Naive B cell (primary cell): ENCODE measurements at places on chromosomes 12 and 14.

DNA sequence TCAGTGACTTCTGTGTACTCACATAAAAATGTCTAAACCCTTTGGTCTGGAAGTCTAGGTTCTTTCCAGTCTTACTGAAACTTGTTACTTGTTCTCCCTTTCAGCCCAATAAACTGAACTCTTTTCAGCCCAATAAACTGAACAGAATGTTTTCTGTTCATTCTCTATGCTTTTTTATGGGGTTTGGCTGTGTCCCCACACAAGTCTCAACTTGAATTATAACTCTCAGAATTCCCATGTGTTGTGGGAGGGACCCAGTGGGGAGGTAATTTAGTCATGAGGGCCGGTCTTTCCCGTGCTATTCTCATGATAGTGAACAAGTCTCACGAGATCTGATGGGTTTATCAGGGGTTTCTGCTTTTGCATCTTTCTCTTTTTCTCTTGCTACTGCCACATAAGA, 15.0 kb upstream of the NEDD1 start:
- no peak for DNase-seq

DNA sequence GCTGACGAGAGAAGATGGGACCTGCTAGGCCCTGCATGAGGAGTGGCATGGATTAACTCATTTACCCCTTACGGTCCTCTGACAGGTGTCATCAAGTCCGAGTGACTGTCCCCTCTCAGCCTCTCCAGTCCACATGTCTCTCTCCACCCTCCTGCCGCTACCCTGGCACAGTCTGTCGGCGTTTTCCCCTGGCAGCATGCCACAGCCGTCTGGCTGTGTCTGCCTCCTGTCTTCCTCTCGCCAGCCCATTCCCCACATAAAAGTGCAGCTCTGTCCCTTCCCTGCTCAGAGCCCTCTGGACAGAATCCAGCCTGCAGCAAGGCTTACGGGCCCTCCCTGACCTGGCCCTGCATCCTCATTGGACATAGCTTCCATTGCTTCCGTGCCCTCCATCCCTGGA, 45.6 kb downstream of the UBE3B start:
- DNase-seq, result no peak

- no peak for DNase-seq
These were observed 182.3 kb downstream of the NTF3 start for GRCh38 chr12:5614256-5614655.

- DNase-seq, result no peak
These were observed 17.1 kb upstream of the MDM1 start for GRCh38 chr12:68349220-68349621.

GRCh38 chr14:58082011-58082410, 70.0 kb downstream of the ARMH4 start:
- DNase-seq, result no peak

GRCh38 chr12:99059824-99060511, 414.9 kb downstream of the APAF1 start:
- DNase-seq, result no peak
